Muscle of back (tissue), 13 donors: ENCODE measurements at places on chromosomes 13 and 19. TPM values are rescaled to one million over a fixed set of nuclear protein-coding genes. Genes with fewer than 3 reads are reported as not detected.

DNA sequence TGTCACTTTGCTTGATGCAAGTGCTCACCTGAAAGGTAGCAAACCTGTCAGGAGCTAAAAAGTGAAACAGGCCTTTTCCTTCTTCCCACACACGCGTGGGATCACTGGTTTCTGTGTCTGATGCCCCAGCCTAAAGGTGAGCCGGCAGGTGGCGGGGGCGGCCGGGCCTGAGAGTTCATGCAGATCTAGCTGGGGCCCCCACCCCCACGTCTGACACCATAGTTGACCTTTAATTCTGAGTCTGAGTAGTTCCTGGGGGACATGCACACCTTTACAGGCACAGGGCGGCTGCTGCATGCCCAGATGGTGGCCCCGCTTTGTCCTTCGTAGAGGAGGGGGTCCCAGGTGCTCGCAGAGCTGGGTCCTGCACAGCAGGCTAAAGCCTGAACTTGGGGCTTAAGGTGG, 345.3 kb downstream of the TEX29 start:
- no peak for DNase-seq

- DNase-seq, result peak; percentile 82
These were observed 1.1 kb downstream of the ISYNA1 start for GRCh38 chr19:18436671-18437490.

DNA sequence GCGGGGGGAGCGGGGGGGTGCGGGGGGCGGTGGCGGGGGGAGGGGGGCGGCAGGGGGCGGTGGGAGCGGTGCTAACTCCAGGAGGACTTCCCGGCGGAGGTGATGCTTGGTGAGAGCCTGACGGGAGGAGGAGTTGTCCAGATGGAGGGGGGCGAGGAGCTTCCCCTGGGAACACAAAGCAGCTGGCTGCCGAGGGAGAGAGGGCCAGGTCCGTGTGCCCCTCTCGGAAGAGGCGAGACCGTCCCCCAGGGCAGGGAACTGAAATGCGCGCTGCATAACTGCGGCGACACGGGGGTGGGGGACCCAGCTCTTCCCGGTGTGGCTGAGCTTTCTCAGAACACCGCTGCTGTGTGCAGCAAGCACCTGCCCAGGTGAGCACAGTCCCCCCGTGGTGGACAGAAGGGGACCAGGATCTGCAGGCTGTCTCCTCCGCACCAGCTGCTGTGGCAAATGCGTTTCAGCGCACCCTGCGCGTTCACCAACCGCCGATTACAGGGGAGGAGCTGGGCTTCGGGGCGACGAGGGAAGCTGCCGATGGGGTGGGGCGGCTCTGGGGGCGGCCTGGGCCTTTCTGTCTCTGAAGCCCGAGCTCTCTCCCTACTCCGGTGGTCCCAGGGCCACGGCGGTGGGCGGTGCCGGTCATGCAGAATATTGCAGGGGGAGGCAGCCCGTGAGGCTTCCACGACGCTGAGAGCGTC, 54.7 kb upstream of the F7 start:
- no peak for DNase-seq

Gene ZNF414
- 11.6 TPM for polyA plus RNA-seq
